ENCODE measurements at places on chromosomes 2 and 18.

DNA sequence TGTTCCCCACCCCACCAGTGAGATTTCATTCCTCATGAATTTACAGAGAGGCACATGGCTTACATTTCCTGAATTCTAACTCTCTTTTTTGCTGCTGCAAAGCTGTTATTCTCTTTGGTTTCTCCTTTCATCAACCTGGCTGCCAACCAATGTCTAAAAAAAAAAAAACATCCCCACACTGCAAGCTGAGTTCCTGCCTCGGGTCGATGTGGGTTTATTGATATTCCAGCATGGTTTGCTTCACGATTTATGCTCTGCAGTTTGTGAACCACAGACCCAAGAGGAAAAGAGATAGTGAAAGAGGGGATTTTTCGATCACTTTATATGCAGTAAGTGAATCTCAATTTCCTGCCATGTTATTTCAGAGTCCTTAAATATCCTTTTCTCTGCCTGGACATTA, 363.6 kb downstream of the LPIN1 start:
- no peak for DNase-seq

DNA sequence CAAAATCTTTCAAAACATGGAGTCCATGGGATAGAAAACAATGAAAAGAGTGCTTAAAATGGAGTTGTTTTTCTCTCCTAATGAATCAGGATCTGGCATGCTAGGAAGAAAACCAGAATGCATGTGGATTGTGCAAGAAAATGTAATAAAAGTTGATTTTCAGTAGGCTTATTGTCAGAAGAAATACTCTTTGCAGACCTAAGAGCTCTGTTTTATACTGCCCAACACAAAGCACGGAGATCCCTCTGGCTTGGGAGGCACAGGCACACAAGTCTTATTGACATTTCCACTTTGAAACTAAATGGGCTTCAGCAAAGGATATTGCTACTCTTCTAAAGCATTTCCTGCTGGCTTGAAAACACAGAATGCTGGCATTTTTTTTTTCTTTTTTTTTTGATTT, 15.5 kb upstream of the DAPL1 start:
- DNase-seq = no peak

DNA sequence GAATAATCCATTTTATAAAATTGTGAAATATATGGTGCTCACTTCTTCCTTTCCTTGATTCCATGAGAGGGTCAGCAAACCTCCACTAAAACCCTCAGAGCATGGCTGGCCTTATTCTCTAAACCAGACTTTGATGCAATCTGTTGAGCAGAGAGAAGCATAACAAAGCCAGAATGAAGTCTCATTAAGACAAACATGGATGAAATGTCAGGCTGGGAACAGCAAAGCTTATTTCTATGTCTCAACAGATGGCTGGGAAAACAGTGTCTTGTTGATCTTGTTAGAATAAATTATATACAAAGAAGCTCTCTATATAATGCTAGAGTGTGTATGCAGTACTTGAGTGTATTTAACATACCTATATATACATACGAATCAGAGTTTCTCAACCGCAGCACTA, 227.1 kb upstream of the LYPD1 start:
- no peak for DNase-seq

DNA sequence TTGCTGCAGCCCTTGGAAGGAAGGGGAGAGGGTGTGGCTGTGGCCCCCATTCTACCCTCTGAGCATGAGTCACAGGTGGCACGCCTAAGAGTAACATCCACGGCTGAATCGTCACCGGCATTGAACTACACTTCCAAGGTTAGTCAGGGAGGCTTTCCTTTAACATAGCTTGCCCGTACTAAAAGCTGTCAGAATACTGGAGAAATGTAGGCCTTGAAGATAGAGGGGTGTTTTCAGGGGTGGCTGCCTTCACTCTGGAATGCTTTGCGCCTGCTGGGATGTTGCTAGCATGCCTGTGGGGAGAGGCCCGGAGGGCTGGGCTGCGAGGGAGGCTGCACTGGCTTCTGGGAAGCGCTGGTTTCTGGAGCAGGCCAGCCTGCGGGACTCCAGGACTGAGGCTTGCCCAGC, 333.7 kb downstream of the AGAP1 start:
- no peak for DNase-seq

DNA sequence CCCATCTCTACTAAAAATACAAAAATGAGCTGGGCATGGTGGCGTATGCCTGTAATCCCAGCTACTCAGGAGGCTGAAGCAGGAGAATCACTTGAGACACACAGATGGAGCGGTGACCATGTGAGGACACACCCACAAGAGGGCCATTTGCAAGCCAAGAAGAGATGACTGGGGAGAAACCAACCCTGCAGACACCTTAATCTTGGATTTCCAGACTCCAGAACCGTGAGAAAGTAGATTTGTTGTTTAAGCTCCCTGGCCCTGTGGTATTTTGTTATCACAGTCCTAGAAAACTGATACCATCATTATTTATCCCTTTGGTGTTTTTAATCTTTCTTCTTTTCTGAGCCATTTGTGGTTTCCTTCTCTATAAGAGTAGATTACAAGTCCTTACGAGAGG, 88.6 kb upstream of the ID2 start:
- DNase-seq = no peak

DNA sequence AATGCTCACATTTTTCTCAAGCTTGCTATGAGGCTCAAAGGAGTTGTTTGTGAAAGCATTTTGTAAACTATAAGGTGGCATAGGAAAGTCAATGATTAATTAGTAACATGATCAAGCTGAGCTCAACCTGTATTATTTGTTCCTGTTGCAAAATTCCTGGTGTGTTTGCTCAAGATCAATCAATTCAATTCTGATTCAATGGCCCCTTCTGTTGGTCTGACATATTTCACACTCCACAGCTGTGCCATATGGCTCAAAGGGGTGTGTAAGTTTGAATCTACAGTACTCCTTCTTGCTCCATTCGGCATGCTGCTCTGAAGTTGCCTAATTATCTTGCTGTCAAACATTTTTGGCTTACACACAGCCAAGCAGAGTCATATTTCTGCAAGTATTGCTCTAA, 341.6 kb upstream of the LRP1B start:
- no peak for DNase-seq

DNA sequence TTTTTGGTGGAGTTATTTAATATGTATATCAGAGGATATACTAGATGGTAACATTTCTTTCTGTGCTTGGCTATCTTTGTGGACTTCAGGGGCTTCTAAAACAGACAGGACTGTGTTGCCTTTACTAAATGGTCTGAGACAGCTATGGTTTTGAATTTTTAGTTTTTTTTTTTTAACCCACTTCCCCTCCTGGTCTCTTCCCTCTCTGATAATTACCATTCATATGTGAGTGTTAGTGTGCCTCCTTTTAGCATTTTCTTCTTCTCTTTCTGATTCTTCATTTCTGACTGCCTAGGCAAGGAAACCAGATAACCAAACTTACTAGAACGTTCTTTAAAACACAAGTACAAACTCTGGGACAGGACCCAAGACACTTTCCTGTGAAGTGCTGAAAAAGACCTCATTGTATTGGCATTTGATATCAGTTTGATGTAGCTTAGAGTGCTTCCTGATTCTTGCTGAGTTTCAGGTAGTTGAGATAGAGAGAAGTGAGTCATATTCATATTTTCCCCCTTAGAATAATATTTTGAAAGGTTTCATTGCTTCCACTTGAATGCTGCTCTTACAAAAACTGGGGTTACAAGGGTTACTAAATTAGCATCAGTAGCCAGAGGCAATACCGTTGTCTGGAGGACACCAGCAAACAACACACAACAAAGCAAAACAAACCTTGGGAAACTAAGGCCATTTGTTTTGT, 52.7 kb downstream of the SMAD4 start:
- no peak for DNase-seq

DNA sequence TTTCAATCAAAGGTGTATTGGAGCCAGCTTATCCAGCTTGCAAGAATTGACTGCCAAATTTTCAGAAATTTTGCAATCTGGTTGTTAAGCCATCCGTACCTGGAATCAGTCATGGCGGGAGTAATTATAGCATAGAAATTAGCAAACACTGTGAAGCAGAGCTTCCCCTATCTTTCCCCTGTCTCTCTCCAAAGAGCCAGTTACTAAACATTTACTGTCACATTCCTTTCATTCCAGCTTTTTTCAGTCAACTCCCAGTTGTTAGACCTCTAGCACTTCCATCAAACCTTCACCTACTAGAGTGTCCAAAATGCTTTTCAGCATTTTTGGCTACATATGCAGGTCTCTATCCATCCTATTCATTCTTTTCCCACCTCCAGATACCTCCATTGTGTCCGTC, 137.4 kb downstream of the MC4R start:
- no peak for DNase-seq

DNA sequence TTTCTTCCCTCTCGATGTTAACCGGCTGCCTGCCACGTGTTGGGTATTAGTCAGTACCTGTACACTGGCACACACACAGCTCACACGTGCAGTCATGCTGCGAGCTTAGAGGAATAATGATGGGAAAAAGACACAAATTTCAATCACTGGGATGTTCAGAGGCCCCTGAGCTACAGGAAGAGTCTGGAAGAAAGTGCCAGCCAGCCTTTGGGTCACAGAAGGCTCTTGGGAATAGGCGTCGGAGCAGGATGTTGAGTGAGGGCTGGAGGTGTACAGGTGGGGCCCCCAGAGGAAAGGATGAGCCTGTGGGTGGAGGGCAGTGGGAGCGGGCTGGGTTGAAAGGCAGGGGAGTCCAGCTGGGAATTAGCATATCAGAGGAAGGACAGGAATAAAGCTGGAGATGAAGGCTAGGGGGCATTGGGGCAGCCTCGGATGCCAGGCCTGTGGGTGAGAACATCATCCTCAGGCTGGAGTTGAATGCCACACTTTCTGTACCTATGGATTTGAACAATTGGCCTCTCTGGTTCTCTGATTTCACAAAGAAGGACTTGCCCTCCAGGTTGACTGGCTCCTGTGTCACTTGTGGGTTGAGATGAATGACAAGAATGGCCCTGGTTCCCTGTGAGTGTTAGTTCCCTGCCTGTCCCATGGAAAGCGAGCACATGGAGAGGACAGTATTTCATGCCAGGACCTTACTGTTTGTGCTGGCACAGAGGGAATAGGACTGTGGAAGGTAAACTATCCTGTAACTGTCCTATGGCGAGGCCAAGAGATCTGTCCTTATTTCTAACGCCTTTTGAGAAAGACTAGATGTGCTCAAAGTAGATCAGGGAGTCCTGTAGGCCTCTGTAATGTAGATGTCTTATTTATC, 40.6 kb downstream of the GREB1 start:
- DNase-seq = no peak

GRCh38 chr2:69340101-69340775, 46.8 kb downstream of the GFPT1 start:
- no peak for DNase-seq

GRCh38 chr18:12044591-12044990, 49.1 kb upstream of the ANKRD62 start:
- no peak for DNase-seq
